Activated CD4-positive, alpha-beta T cell treated with anti-CD3 and anti-CD28 coated beads, Interleukin-2, amount 10 ng/mL, durations not matched to agents 7 days and 5 days (primary cell): ENCODE measurements at places on chromosomes 4 and X. TPM values are rescaled to one million over a fixed set of nuclear protein-coding genes. Genes with fewer than 3 reads are reported as not detected.

GRCh38 chr4:182748283-182748682 lies 168.9 kb downstream of the DCTD start:
- no peak for DNase-seq

GRCh38 chrX:133541021-133541420 lies 125.7 kb upstream of the GPC4 start:
- DNase-seq: no peak

- DNase-seq: no peak
Observed at GRCh38 chrX:17020851-17021821, 74.7 kb downstream of the REPS2 start.

DNA sequence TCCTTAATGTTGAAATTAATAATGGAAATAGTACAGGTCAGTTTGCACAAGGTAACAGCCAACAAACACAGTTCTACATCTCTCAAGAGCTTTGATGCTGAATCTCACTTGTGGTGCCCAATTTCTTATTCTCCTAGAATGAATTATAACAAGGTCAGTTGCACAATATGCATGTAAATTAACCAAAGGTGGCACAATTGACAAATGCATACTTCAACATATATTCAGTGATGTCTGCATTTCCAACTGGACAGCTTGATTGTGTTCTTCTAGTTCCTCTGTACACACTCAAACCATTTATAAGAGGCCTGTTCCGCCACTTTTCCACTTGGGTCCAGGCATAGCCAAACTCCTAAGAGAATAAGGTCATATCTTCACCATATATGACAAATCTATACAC lies 210.3 kb upstream of the EPHA5 start:
- DNase-seq: no peak

GRCh38 chr4:83981156-83981555 lies 445.2 kb downstream of the GPAT3 start:
- DNase-seq: no peak

DNA sequence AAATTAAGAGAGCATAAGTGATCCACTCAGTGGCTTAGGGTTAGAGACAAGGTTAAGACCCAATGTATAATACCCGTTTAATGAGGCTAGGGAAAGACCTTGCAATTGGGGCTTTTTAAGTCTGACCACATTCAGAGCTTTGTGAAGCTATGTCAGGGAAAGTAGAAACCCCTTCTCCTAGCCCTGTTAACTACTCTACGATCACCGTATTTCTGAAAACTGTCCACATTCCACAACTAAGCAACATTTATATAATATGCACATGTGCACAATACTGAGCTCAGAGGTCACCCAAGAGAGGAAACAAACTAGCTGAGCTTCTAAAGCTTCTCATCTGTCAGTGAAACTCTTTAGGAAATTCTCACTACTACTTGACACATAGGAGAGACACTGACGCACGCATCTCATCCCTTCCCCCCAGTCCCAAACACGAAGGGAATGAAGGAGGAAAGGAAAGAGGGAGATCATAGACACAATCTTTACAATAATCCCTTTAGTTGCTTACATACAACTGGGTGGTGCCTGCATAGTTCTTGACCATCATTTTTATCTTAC lies 56.2 kb downstream of the METTL14 start:
- no peak for DNase-seq

DNA sequence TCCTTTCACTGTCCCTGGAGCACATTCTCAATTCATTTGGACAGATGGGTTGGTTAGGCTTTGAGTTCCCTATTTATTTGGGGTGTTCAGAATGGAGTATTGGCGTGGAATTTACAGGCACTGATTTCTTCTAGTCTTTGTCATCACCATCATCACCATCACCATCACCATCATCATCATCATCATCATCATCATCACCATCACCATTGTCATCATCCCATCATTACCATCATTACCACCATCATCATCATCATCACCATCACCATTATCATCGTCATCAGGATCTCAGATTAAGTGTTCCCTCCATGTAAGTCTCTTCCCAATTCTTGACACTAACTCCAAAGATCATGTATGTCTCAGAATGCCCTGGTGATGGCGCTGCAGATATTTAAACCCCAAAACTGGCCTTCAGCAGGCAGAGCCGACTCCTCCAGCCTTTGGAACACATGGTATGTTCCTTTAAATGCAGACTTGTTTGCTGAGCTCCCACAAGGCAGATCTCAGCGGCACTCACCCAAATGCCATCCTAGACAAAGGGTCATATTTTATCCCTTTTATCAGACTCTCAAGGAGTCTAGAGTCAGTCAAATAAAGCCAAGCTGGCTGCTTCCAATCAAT lies 19.8 kb upstream of the FAM9A start:
- DNase-seq: no peak

DNA sequence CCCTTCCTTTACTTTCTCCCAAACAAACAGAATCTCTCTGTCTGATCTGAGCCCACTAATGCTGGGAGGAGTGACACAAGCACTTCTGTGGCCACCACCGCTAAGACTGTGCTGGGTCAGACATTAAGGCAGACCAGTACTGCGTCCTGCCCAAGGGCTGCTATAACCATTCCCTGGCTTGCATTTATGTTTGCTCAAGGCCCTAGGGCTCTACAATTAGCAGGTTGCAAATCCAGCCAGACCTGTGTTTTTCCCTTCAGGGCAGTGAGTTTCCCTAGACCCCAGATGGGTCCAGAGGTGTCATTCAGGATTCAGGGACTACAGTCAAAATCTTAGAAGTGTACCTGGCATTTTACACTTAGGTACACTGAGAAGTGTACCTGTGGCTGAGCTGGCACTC lies 89.7 kb downstream of the SPANXN4 start:
- DNase-seq: no peak

- no peak for DNase-seq
Observed at GRCh38 chr4:113955948-113956347, 23.5 kb downstream of the ARSJ start.

DNA sequence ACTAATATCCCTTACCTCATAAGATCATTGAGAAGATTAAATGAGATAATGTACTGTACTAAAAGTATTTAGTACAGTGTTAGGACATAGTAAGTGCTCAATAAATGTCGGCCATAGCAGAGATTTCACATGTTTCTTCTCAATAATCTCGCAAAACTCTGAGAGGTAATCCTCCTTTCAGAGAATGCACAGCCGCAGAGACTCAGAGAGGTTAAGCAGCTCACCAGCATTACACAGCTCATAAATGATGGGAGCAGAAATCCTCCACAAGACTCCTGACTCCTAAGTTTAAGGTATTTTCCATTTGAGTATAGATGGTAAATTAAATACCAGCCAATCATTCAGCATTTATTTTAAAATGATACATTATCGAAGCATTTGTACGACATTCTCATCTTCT lies 34.6 kb downstream of the FAM114A1 start:
- DNase-seq: no peak

DNA sequence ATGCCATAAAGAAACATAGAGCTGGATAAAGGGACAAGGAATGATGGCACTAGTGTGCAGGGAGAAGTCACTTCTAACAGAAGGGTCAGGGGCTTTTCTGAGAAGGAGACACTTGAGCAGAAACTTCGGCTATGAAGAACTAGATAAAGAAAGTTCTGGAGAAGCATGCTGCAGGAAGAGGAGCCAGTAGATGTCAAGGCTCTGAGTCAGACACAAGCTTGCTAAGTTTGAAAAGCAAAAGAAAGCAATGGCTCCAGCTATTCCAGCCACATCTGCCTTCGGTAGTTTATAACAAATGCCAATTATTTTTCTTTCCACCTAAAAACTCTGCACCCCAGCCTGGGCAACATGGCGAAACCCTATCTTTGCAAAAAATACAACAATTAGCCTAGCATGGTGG lies 7.5 kb downstream of the NUDT6 start:
- no peak for DNase-seq

SERTM2 gene
- not detected for total RNA-seq

PAGE4 gene
- total RNA-seq: not detected

SLC6A8 gene
- total RNA-seq: 0.69 TPM

PPARGC1A gene
- not detected for total RNA-seq

ADH7 gene
- not detected for total RNA-seq

EVC gene
- 0.69 TPM for total RNA-seq

GLRB gene
- total RNA-seq: not detected

LNX1 gene
- total RNA-seq: not detected
